ENCODE measurements at places on chromosomes 4 and X. TPM values are rescaled to one million over a fixed set of nuclear protein-coding genes. Genes with fewer than 3 reads are reported as not detected.

AGA gene
- total RNA-seq, result 18.6 TPM

GATA1 gene
- not detected for total RNA-seq

USP26 gene
- total RNA-seq, result not detected

TBX22 gene
- not detected for total RNA-seq

CCDC149 gene
- total RNA-seq, result 43.4 TPM
